ENCODE measurements at places on chromosomes 1 and 21.

DNA sequence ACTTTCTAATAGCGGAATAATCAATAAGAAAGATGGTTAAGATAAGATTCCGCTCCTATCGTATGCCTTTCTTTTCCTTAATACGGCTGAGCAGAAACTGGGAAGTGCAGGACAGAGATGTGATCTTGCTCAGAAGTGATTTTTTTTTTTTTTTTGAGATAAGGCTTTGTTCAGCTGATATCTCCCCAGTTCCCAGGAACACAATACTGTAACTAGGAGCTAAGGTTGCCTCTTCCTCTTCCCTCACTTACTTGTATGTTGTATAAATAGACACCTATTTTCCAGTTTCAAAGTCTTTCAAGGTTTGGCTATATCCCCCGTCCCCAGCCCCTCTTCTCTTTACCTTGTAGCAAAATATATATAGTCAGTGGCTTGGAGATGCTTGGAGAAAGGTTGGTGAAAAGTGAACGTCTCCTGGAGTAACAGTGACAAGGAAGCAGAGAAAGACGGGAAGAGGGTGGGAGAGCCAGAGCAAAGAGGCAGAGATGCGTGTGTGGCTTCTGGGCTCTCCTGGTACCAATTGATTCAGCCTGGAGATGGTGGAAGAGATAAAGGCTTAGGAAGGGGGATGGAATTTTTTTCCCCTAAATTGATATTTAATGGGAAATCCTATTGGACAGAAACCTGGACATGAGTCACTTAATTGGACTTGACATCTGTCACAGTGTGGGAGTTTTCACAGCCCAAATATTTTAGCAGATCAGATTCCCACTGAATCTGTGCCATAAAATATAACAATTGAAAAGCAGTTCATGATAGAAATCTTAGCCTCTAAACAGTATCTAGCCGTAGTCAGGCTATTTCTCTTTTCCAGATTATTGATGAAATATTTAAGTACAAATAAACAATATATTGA lies at the start of gene NHLH2:
Gene NHLH2 (minus strand): TSS at position 522 of the 856 bp plus-strand sequence. CDS start 2,754 bp downstream, outside the sequence.
- DNase-seq, result no peak

GRCh38 chr1:198054510-198054909 lies 102.3 kb upstream of the NEK7 start:
- DNase-seq, result no peak

DNA sequence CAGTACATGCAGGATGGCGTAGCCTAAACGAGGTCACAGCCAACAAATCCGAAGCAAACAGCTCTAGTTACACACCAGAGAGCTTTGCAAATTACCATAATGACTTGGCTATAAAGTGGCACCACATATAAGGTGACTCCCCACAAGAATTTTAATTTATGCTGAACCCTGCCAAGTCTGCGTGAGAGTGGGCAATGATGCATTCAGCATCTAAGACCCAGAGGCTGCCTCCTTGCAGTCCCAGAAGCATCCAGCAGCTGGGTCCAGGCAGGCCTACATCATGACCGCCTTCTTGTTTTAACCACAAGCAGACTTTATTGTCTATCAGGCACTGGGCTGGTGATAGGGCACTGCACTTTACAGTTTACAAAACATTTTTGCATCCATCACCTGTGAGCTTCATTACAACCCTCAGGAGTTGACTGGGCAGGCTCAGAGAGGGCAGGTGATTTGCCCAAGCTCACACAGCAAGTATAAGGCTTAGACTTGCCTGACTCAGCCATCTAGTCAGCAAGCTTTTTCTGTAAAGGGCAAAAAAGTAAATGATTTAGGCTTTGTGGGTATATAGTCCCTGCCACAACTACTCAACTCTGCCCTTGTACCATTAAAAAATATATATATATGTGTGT lies 134.6 kb downstream of the GLIS1 start:
- no peak for DNase-seq

DNA sequence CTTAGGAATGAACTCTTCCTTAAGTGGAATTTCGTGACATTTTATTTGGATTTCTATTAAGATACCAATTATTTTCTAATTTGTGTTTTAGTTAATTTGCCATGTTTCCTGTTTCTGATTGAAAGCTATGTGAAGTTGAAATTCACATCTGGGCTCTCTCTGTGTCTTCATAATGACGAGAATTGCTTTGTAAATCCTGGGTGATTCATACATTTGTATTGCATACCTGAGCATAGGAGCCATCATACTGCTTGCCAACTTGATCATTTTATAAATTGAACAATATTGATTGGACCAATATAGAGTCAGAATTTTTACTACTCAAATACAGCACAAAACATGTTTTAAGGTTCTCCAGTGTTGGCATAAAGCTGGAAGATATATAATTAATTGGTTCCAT lies 817.9 kb downstream of the BRINP3 start:
- no peak for DNase-seq

GRCh38 chr1:246608616-246609376 lies 42.5 kb downstream of the CNST start:
- DNase-seq, result peak; percentile 9

DNA sequence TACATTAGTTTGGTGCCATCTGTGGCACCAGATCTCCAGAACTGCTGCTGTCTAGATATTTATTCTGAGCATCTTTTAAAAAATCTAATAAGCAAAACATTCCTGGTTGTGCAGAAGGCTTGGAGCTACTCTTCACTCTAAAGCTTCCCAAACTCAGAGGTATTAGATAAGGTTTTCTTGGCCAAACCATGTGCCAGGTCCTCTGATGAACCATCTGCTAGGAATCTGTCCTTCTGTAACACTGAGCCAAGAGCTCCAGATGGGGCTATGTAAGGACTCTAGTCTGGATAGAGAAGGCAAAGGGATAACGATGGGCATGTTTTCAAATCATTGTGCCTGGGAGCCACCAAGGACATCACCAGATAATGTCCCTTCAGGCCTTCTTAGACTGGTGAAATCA lies 410.6 kb downstream of the NTNG1 start:
- no peak for DNase-seq

- DNase-seq, result no peak
Observed at GRCh38 chr1:201054091-201054543, 30.6 kb upstream of the KIF21B start.

GRCh38 chr1:95002540-95003432 lies 70.0 kb downstream of the ALG14 start:
- DNase-seq, result no peak

- DNase-seq, result no peak
Observed at GRCh38 chr21:14858311-14858710, 206.5 kb downstream of the NRIP1 start.

- DNase-seq, result no peak
Observed at GRCh38 chr1:89179343-89179742, 3.5 kb upstream of the GBP7 start.

GRCh38 chr1:47972864-47973432 lies 24.2 kb downstream of the TRABD2B start:
- DNase-seq, result no peak

DNA sequence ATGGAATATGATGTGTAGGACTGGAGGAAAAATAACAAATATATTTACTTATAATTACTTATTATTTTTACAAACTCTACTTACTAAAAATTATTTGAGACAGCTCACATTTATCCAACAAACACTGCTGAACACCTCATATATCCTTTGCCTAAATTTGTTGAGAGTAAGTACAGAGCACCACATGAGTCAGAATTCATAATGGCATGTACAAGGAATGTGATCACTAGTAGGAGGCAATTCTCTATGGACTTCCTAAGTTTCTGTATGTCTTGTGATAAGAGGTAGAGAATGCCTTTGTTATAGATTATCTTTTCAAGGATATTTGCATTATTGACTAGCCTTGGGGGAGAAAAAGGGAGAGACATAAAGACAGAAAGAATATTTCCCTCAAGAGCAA lies 8.2 kb upstream of the ST6GALNAC3 start:
- no peak for DNase-seq

- DNase-seq, result no peak
Observed at GRCh38 chr1:222618880-222619596, 1.1 kb downstream of the MIA3 start.

DNA sequence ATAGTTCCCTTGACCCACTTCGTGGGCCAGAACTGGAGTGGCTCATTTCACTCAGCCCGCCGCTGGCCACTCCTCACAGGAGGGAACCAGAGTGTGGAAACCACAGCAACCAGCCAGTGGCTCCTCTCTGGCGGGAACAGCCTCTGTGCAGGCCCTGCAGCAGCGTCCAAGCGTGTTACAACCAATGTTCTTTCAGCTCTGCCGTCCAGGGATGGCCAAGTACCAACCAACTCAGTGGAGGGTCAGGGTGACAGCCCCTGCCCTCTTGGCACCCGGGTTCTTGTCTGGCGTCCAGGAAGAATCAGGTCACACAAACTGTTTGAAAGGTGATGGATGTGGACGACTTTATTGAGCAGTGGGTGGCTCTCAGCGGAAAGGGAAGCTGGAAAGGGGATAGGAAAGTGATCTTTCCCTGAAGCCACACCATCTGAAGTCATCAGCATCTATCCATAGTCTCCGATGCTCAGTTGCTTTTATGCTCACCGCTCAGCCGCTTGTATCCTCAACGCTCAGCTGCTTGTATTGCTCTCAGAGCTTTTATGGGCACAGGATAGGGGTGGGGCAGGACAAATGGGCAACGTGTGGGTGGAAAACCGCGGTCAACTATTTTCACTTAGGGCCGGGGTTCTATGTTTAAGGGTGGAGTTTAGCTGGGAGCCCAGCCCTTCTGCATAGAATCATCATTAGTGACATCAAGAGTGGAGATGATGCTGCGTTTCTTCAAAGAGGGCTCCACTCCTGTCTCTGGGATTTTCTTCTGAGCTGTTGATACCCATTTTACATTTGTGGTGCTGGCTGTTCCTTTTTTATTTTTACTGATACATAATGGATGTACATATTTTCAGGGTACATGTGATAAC lies 250.2 kb downstream of the RRAGC start:
- no peak for DNase-seq

GRCh38 chr1:100494393-100495084 lies 43.4 kb upstream of the GPR88 start:
- no peak for DNase-seq

DNA sequence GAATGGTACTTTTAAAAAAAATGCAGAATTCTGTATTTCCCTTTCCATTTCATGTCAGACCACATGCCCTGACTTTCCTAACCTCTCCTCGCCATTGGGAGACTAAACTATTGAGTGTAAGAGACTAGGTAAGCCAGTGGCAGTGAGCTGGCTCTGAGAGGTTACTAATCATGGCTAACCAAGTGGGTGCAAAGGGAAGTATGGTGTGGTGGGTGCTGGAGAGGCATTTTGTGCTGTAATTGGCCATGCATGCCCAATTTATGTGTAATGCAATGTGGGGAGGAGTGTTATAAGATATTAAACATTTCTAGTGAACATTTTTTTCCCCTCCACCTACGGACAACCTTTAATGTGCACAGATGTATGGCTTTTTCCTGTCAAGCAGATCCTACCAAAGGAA lies 190.1 kb downstream of the LMO4 start:
- no peak for DNase-seq

DNA sequence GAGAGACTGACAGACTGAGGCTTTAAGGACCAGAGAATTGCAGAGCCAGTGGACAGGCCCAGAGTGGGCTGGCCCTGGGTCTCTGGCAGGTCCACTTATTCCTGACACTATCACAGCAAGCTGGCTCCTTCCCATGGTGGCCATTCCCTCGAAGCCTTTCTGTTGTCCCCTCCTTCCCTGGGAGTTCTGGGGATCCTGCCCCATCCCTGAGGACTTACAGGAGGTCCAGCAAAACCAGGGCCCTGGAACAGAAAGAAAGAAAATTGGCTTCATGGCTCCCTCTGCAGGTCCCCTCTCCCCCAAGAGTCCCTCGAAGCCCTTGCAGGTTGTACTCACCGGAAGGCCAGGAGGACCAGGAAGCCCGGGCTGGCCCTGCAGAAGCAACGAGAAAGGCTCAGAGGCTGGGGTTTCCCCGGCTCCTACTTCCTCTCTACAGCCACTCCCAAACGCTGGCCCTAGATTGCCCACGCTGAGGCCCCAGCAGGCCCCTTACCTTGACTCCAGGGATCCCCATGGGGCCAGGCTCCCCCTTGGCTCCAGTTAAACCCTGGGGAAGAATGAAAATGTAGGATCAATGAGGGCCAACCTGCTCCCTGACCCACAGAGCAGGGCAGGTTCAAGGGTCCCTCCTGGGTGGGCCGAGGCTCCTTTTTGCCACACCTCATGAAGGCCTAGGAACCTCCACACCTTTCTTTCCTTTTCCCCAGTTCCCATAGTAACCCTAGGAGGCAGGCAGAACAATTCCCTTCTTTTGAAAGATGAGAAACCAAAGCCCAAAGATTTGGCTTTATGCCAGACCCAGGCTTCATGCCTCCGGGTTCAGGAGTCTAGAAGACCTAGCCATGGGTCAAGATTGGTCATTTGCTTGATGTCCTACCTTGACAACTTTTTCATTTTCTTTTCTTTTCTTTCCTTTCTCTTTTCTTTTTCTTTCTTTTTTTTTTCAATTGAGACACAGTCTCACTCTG lies 4.6 kb downstream of the COL9A2 start:
- no peak for DNase-seq

DNA sequence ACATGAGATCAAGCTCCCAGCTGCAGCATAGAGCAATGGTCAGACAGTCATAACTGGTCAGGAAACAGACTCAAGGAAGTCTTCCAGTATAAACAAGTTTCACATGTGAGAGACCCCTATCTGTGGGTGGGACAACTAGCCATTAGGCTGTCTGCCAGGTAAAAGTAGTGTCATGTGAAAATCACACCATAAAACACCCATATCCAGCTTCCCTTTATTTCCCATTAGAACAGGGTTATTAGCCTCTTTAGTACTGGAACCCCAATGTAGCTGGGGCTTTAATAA lies 426.7 kb downstream of the KCNT2 start:
- DNase-seq, result no peak

GRCh38 chr1:184531296-184531695 lies 144.5 kb downstream of the C1orf21 start:
- no peak for DNase-seq

DNA sequence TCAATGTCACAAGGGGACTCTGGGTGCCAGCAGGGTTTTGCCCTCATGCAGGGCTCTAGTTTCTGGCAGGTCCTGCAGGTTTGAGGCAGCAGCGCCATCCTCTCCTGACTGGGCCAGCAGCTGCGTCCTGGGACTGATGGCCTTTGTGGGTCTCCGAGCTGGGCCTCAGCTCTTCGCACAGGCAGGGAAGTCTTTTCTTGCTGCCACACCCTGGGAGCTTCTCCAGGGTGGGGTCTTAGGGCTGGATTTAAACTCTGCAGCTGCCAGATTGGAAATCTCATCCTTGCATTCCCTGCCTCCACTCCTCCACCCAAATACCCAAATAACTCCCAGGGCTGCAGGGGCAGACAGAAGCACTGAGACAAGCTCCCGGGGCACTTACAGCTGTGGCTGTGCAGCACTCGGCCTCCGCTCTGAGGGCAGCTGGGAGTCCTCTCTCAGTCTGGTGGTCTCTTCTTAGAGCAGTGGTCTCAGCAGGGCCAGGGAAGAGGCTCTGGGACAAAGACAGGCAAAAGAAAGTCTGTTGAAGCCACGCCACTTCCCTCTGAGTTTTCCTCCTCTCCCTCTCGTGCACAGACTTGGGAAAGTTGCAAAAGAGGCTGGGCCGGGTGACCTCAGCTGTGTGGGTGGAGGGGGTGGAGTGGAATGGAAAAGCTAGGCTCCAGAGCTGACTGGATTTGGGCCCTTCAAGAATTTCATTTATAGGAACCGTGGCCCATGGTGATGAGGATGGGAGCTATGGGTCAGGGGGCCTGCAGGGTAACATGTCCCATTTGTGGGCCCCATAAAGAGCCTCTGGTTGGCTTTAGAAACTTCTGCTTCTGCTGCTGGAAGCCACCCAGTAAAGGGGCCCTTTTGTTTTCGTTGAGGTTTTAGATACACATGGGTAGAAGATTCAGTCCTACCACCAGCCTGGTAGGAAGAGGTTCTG lies at the start of gene RAB7B:
Gene RAB7B (minus strand): TSS at position 525 of the 931 bp plus-strand sequence. CDS start 9,260 bp downstream, outside the sequence.
- peak; percentile 40 for DNase-seq
